Activated CD4-positive, alpha-beta T cell treated with anti-CD3 and anti-CD28 coated beads, Interleukin-2, amount 50 U/mL, for 16 hours (primary cell): ENCODE measurements at places on chromosomes 12 and 14.

GRCh38 chr12:68482660-68483059, 128.0 kb upstream of the RAP1B start:
- DNase-seq = peak; percentile 74

DNA sequence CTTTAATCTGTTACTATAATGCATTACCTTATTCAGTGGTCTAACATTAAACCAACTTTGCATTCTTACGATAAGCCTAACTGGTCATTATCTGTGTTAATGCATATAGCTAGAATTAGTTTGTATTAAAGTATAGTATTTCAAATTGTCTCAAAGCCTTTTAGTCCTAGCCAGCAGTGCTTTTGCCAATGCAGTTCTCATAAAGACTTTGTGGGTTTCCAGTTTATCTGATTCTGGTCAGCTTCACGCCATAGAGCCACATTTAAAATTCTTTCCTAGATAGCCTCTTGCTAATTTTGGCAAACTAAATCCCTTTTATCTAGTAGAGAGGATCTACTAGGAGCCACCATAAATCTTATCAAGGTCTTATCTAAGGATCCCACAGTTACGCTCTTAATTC, 78.9 kb upstream of the VASH1 start:
- DNase-seq = no peak

DNA sequence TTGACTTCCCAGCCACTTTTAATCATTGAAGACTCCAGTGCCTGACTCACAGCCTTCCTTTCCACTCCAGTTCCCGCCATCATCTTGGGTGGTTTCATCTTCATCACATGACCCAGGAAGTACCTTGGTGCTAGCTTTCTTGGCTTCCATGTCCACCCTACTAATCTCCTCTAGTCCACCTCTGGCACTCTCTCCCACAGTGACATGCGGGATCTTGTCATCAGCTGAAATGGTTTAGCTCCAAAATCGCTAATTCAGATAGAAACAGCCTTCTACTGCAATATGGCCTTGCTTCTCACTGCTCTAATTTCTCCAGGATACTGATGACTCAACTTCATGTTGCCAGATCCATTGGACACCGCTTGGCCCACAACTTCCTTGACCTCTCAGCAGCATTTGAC, 24.5 kb downstream of the WDR20 start:
- DNase-seq = no peak

DNA sequence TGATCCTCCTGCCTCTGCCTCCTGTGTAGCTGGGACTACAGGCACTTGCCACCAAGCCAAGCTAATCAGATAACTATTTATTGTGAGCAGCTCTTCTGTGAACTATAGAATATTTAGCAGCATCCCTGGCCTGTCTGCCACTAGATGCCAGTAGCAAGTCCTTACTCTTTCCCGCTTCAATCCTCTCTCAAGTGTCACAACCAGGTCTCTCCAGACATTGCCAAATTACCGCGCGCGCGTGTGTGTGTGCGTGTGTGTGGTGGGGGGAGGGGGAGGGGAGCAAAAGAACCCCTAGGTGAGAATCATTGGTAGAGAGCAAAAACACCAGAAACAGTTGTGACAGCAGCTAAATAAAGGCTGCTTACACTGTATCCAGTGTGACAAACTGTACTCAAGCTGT, 49.9 kb downstream of the PPP2R5E start:
- DNase-seq = no peak

GRCh38 chr12:32254260-32254956, 144.9 kb upstream of the FGD4 start:
- no peak for DNase-seq

- no peak for DNase-seq
Observed at GRCh38 chr14:87785897-87786296, 207.1 kb downstream of the GALC start.

- no peak for DNase-seq
Observed at GRCh38 chr12:63152321-63152700, 1.3 kb upstream of the AVPR1A start.

DNA sequence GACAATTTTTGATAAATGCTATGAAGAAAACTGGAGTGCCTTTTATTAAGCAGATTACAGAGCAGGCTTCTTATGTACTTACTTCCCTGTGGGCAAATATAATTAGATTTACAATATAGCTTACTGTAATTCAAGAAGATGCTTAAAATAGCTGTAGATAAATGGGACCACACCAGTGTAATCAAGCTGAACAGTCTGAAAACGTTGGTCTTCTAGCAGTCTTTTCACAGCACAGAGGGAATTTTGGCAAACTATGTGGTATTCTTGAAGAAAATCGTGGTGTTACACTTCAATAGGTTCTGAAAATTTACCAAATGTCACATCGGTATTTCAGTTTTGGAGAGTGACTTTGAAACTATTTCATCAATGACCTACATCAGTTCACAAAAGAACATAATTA, 47.7 kb downstream of the SLC16A7 start:
- DNase-seq = no peak

DNA sequence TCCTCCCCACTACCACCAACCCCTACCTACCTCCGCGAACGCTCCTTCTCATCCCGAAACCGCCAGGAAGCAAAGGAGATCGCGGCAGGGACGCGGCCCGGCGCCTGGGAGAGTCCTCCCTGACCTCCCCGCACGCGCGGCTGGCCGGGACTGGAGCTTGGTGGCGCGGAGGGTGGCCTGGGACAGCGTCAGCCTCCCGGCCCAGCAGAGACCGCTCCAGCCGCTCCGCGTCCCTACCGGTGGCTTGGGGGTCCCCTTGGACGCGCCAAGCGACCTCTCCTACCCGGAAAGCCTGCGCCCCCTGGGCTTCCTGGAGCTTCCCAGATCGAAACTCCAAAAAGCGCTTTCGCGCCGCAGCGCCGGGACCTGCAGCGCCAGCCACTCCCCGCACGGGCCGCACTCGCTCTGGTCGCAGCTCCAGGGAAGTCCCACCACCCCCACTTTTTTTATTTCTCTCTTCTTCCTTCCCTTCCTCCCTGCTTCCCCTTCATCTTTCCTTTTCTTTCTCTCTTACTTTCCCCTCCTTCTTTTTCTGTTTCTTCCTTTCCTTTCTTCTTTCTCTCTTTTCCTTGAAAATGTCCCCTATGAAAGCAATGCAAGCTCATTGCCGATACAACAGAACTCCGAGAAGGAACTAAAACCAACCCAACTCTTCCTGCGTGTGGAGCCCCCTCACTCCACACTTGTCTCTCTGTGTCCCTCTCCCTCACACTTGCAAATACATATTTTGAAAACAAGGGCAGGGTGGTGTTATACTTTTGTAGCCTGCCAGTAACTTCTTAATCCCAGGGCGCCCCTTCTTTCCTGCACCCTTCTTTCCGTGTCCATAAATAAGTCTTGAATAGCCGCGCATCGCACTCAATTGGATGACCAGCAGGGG, 3.8 kb downstream of the DIO3 start:
- DNase-seq = no peak

- no peak for DNase-seq
Observed at GRCh38 chr12:122505419-122506051, 4.8 kb upstream of the ZCCHC8 start.

DNA sequence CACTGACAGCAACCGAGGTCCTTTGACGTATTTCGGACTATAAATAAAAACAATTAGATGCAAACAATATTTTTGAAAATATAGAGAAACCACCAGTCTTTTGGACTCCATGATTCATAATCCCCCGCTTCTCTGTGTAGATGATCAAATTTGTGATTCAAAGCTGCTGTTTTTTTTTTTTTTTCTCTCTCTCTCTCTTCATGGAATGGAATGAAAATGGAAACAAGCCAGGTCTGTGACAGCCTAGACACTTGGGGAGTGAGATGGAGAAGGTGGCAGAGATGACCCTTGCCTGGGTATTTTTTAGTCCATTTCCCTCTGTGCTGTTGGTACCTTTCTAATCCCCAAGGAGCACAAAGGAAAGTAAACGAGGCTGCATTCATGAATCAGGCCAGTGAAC, 248.5 kb downstream of the GLT1D1 start:
- no peak for DNase-seq

GRCh38 chr12:57040211-57040610, 9.7 kb downstream of the MYO1A start:
- no peak for DNase-seq

DNA sequence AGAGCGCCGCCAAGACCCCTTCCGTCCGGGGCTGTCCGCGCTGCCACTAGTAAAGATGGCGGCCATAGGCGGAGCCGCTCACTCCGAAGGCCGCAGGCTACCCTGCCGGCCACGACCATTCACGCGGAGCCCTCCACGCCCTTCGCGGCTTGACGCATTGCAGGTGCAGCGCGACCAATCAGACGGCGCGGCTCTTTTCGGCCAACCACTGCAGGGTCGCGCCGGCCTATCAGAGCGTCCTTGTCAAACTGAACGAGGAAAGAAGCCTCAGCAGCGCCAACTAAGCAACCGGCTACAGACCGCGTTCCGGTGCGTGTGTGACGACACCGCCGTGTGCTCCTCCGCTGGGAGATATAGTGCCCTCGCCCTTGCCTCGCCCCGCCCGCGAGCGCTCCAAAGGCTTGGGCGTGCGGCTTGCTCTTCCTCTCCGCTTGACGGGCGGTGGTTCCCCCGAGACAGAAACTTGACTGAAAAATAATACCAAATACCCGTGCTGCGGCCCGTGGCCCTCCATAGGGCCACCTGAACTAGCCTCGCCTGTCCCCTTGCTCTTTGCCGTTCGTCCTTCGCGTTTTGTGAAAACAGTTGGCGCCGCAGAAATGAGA, 13.6 kb upstream of the CALM1 start:
- DNase-seq = peak; percentile 99

DNA sequence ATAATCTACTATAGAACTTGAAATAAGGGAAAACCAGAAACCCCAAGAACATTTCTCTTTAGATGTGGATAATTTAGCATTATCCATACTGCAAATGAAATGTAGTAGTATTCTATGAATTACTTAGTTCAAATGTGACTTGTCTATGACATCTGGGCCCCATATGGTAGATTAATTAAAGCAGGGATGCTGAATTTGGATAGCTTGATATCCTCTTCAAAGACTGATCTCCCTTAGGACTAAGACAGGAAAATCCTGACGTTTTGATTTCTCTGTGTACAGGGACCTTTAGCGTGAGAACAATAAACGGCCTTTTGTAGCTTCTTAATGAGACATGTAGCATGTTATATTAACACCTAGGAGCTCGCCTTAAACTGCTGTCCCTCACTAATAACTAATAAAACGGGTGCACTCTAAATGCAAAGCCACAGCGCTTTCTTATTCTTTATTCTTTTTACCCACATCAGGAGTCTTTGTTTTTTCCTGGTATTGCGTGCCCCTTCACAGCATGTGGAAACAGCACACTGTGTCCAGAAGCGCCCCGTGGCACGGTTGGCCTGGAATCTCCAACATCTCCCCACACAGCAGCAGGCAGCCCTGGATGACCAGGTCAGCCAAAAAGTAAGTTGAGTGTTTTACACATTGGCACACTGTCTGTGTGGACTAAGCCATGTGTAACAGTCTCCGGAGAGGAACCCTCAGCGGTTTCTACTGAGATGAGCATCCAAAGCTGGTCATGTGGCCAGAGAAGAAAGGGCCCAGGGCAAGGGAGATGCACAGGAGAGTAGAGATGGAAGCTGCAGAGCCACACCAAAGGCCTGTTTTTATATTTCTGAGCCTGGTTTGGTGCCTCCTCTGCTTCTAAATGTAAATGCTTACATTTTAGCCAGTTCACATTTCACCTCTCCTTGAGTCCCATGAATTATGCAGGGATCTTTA, 93.1 kb downstream of the SRGAP1 start:
- DNase-seq = no peak

- DNase-seq = no peak
Observed at GRCh38 chr14:99928963-99929362, 135.8 kb downstream of the EML1 start.

DNA sequence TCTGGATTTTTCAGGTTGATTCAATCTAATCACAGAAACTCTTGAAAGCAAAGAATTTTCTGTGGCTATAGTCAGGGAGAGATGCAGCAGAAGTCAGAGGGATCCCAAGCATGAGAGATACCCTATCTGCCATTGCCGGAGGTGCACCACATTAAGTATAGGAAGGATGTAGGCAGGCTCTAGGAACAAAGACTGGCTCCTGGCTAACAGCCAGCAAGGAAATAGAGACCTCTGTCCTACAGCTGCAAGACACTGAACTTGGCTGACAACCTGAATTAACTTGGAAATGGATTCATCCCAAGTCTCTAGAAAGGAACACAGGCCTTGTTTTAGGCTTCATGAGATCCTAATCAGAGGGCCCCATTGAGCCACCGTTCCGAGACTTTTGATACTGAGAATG, 364.9 kb upstream of the FLRT2 start:
- no peak for DNase-seq

DNA sequence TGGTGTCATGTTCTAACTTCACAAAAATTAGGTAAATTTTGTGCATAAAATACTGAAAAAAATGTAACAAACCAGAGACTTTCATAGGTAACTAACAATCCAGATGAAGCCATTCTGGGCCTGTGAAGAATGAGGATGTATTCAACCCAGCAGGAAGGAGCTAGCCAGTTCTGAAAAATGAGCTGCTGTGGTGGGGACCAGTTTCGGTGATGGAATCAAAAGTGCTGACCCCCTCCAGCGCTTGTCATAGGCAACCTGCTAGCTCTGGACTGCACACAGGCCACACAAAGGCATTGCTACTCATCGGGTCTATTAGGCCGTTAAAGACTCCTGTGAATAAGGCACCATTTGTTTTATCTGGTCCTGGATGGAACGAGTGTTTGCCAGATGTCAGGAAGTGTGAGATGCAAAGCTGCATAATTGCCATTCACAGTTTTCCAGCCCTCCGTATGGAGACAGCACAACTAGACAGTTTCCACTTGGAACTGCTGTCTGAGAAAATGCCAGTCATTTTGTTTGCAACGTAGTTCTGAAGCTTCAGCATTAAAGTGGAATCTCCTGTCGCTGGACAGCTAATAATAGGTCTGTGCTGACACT, 3.3 kb upstream of the RIMBP2 start:
- no peak for DNase-seq

- DNase-seq = no peak
Observed at GRCh38 chr14:84575681-84576080, 954.3 kb upstream of the FLRT2 start.

- peak; percentile 54 for DNase-seq
Observed at GRCh38 chr12:95700316-95700785, 90.2 kb downstream of the NTN4 start.
